ENCODE measurements at places on chromosomes 7 and 10. TPM values are rescaled to one million over a fixed set of nuclear protein-coding genes. Genes with fewer than 3 reads are reported as not detected.

The CHRM2 gene
- 0.03 TPM for total RNA-seq

The MUC12 gene
- not detected for total RNA-seq

The C10orf53 gene
- total RNA-seq: not detected

The CYP26A1 gene
- 0.91 TPM for total RNA-seq

The SVOPL gene
- not detected for total RNA-seq
